GF-D8 (cell line): ENCODE measurements at places on chromosomes 12 and 14.
A peak's percentile ranks its signal among the peaks of the same experiment; 100 is the strongest.

DNA sequence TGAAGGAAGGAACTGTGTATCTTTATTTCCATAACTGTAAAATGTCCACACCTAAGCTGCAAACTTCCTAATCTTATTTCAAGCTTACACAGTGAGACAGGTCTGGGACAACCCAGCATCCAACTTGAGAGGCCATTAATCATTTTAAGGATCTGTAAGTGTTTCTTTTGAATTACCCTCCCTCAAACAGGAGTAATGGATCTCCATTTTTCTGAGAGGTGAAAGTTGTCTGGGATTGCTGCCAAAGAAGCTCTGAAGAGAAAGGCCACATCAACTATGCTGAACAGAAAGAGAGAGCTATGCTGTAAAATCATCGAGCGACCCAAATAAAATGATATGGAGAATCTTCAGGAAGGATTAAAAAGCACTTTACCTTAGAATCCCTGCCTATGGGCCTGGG, 131.7 kb upstream of the CPNE8 start:
- DNase-seq = no peak

- DNase-seq = no peak
These were observed 3.9 kb downstream of the RIOX1 start for GRCh38 chr14:73494593-73494992.

- no peak for DNase-seq
These were observed 229.1 kb downstream of the PPM1H start for GRCh38 chr12:62705846-62706245.

DNA sequence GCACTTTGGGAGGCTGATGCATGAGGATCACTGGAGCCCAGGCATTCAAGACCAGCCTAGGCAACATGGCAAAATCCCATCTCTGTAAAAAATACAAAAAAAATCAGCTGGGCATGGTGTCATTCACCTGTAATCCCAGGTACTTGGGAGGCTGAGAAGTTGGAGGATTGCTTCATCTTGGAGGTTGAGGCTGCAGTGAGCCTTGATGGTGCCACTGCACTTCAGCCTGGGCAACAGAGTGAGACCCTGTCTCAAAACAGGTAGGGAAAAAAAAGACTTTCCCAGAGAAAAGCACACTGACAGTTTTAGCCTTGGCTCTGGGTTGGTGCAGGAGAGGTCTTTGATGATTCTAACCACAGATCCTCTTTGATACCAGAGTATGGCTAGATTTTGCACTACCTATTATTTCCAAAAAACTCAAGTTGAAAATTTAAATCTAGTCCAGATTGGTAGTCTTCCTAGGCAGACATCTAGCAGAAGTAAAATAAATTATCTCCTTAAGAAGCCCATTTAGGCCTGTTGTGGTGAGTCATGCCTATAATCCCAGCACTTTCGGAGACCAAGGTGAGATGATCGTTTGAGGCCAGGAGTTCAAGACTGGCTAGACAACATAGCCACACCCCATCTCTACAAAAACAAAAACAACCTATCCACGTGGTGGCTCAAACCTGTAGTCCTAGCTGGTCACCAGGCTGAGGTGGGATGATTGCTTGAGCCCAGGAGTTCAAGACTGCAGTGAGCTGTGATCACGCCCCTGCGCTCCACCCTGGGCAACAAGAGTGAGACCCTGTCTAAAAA, 18.6 kb downstream of the LARP4 start:
- no peak for DNase-seq

GRCh38 chr14:91317381-91318308, 73.1 kb upstream of the GPR68 start:
- DNase-seq = peak; percentile 22

DNA sequence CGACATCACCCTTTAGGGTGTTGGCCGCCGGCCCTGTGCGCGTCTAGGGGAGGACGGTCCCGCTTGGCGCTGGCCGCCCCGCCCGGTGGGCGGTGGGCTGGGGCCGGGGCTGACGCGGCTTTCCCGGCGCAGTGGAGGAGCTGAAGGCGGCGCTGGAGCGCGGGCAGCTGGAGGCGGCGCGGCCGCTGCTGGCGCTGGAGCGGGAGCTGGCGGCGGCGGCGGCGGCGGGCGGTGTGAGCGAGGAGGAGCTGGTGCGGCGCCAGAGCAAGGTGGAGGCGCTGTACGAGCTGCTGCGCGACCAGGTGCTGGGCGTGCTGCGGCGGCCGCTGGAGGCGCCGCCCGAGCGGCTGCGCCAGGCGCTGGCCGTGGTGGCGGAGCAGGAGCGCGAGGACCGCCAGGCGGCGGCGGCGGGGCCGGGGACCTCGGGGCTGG, 3.6 kb downstream of the TNFAIP2 start:
- DNase-seq = no peak

DNA sequence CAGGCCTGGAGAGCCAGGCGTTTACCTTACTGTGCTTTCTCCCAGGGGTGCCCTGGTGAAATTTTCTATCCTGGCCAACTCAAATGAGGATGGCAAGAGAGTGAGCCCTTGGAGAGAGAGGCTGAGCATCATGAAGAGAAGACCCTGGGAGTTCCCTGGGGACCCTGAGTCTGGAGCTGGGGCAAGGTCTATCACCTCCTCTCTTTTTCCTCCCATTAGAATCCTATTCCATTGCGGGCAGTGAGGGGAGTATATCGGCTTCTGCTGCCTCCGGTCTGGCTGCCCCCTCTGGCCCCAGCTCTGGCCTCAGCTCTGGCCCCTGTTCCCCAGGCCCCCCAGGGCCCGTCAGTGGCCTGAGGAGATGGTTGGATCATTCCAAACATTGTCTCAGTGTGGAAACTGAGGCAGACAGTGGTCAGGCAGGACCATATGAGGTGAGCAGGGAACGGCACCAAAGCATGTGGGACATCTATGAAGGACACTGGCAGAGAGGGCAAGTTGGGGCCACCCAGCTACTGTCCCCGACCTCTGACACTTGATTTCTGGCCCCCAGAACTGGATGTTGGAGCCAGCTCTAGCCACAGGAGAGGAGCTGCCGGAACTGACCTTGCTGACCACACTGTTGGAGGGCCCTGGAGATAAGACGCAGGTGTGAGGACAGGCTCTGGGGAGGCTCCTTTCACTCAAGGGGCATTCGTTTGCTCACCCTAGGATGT, 1.6 kb downstream of the ARHGEF25 start:
- DNase-seq = no peak

DNA sequence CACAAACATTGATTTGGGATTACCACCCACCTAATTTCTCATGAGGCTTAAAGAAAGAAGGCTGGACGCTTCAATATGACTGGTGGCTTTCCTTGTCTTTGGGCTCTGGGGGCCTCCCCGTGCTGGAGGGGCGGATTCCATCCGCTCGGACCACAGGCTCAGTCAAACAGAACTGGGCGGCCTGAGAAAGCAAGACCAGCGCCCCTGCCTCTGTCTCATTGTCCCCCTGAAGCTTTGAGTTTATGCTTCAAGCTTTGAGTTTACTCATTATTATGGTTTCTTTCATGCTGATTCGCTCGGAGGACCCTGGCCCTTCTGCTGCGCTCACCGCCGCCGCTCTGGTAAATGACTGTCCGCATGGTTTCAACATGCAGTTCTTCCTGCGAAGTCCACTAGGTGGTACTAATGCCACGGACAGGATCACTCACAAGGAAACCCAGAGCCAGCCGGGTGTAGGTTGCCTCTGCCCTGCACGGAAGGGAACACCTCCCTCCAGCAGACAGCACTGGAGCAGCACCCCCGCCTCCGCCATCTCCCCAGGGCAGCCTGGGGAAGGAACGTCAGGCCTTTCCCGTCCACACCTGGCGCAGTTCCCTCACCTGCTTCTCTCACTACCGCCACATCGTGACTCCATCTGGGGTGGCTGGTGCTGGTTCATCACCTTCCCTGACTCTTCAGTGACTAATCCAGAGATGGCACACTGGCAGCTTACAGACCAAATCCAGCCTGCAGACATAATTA, 13.2 kb upstream of the TIGAR start:
- no peak for DNase-seq

GRCh38 chr12:51392556-51393237, 1.5 kb upstream of the GALNT6 start:
- no peak for DNase-seq

GRCh38 chr12:3929875-3930615, 56.8 kb upstream of the PARP11 start:
- no peak for DNase-seq

GRCh38 chr12:65637774-65638173, 186.5 kb upstream of the HMGA2 start:
- no peak for DNase-seq

DNA sequence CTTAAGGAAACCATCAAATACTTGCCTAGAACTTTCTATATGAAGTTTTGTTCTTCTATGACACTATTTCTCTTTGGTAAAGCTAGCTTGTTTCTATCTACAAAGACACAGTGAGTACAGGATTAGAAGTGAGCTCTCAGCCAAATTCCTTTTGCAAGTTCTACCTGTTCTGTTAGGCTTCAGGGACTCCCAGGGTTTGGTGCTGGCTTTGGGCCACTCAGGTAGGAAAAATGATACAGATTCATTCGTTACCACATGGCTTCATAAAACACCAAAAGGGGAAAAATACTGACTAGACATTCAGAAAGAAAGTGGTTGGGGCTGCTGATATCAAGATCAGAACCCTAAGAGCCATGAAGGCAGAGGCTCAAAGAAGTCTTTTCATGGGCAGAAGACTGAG, 13.8 kb downstream of the ZC2HC1C start:
- no peak for DNase-seq

DNA sequence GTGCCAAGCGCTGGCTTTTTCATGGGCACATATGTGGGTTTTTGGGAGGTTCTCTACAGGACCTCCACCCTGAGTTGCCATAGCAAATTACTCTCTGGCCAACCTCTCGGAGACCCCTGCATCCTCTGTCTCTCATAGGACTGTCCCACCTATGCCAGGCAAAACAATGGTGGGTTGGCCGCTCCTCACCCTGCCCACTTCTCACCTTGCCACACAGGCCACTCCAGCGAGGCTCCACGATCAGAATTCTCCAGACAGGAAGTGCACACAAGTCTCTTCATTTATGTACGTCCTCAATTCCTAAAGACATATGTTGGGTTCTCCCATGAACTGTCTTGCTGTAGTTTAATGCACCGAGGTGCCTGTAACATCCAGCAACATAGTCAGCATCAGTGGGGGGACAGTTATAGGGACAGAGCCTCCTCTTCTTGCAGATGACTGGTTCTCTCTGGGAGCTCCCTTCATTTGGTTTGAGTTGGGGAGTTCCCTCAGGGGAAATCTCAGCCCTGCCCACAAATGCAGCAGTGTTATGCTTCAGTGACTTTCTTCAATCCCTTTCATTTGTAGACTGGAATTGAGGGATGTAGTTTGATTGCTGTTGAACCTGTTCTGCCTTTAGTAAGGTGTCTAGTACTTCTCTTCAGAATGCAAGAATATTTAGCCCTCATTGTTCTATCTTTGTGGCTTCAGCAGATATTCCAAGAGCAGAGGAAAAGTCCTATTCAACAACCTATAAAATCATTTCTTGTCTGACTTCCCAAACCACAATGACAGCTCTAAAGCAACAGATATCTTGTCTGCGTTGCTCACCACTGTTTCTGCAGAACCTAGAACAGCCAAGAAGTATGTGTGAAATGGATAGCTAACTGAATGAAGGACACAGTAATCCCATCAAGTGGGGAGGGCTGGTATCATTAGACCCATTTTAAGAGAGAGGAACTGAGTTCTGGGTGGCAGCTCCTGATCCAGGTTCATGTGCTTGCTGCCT, 2.8 kb upstream of the LTBP2 start:
- DNase-seq = no peak

GRCh38 chr12:108129017-108129812, at the start of gene WSCD2:
Gene WSCD2, plus strand, starts transcription at chr12:108129288. Its CDS starts 66,545 bp downstream, at chr12:108195833.
- no peak for DNase-seq
